RPMI8226 (cell line): ENCODE measurements at places on chromosomes 7 and 10.

DNA sequence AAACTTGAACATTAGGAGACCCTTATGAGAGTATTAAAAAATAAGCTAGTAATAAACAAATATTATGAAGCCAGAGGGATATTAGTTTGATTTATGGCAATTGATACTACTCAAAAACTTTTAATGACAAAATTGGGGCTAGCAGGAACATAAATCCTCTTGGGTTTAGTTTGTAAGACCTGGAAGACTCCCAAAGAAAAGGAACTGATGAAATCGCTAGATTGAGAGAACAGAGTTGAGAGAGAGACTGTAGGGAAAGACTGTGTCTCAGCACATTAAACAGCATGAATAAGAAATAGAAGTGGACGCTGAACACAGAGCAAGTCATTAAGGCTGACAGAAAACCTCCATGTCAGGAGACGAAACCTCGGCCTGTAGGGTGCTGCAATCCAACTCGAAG, 56.4 kb downstream of the ICA1 start:
- DNase-seq: no peak

GRCh38 chr7:115058726-115059125, 136.8 kb downstream of the MDFIC start:
- DNase-seq: no peak

- DNase-seq: peak; percentile 51
Measured at GRCh38 chr10:18822156-18822555, 162.9 kb downstream of the ARL5B start.

- DNase-seq: no peak
Measured at GRCh38 chr10:79375321-79376077, 28.2 kb downstream of the PPIF start.

GRCh38 chr7:131381069-131381838, 53.6 kb downstream of the MKLN1 start:
- no peak for DNase-seq

DNA sequence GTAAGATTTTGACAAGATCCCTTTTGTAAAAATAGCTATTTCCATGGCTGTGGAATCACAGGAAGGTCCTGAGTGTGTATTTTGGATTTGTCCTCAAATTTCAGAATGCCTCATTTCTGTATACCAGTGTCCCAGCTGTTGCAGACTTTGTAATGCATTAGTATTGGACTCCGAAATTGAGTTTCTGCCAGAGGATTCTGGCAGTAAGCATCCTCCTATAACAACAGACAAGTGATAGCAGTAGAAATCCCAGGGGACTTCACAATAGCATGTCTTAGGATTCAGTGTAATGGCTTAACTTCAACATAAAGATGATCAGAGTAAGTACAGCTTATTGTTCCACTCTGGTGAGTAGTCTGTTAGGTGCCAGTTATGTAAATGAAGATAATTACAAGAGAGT, 104.6 kb downstream of the FOXP2 start:
- no peak for DNase-seq

GRCh38 chr7:92835261-92835850, 1.0 kb downstream of the CDK6 start:
- DNase-seq: peak; percentile 84

- DNase-seq: no peak
Measured at GRCh38 chr10:96921655-96922054, 89.6 kb downstream of the LCOR start.

- DNase-seq: no peak
Measured at GRCh38 chr10:20034732-20035131, 218.5 kb downstream of the PLXDC2 start.

GRCh38 chr10:78371136-78371535, 337.5 kb downstream of the RPS24 start:
- no peak for DNase-seq

DNA sequence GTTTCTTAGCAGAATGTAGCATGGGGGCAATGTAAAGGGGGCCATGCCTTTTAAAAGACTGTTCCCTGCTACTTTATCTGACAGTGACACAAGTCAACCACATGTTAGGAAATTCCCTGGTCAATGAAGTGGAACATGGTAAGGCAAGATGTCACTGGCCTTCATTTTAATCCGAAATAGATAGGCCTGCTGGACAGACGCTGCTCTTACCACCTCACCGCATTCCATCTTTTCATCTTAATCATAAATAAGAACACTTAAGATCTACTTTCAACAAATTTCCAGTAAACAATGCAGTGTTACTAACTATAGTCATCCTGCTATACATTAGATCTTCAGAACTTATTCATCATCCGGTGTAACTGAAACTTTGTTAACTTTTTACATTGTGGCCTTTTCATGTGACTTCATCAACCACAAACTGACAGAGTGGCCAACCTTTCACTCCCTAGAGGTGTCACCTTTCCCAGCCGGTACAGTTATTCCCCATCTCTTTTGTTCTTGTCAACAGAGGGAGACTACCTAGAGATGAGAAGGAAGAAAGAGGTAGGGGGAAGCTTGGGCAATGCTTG, 15.6 kb downstream of the ASB4 start:
- no peak for DNase-seq

DNA sequence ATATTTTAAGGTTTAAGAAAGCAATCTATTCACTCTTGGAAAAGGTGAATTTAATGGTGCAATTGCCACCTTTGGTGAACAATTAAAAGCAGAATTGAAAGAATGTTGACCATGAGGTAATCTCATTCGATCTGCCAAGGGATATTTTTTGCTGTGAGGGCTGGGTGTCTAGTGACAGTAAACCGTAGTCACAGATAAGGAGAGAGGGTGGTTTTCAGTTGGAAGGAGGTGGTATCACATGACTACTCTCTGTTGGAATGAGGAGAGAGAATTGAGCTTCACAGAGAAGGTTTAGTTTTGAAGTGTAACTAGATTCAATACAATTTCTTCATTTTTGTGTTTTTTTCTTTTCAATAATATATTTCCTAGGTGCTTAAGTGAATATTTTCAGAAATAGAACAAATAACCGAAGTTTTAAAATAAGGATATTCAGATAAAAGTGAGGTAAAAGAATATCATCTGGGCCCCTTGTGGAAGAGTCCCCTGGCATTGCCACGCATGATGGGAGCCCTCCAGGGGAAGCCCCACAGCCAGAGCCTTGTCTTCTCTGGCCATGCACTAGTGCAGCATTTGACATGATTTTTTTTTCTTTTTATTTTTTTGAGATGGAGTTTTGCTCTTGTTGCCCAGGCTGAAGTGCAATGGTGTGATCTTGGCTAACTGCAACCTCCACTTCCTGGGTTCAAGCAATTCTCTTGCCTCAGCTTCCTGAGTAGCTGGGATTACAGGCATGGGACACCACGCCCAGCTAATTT, 73.4 kb downstream of the GPR141 start:
- DNase-seq: no peak

DNA sequence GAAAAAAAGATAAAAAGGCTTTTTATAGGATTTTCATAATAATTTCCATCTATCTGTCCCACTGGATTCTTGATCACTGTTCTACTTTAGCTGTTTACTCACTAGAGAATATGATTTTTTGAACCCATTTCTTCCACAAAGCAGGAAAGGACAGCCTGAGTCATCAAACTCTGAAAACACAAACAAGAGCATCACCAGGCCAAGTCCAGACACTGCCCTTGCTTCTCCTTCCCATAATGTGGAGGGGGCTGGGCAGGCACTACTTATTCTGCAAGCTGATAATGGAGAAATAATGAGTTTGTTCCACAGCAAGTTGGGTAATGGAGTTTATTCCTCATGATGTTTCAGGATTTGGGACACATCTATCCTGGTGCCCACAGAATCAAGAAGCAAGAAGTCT, 13.0 kb upstream of the KCNIP2 start:
- no peak for DNase-seq

GRCh38 chr7:120725376-120726039, 132.4 kb downstream of the TSPAN12 start:
- peak; percentile 54 for DNase-seq

DNA sequence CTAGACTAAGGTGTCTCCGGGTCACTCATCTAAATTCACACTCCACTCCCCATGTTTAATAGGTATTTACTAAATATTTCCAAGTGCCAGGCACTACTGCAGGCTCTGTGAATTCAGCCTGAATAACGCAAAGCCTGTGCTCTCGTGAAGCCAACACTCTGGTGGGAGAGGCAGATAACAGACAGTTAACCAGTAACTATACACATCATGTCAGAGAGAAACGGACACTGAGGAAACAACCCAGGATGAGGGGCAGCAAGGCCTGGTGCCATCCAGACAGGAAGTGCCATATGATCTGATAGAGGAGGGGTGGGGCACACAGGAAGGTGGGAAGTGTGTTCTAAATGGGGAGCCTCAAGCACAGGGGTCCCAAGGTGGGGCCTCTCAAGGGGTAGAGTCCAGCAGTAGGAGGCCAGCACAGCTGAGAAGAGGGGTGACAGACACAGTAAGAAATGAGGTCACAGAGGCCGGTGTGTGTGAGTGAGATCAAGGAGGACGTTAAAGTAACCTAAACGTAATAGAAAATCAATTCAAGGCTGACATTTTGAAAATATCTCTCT, 85.3 kb downstream of the LARP4B start:
- no peak for DNase-seq

DNA sequence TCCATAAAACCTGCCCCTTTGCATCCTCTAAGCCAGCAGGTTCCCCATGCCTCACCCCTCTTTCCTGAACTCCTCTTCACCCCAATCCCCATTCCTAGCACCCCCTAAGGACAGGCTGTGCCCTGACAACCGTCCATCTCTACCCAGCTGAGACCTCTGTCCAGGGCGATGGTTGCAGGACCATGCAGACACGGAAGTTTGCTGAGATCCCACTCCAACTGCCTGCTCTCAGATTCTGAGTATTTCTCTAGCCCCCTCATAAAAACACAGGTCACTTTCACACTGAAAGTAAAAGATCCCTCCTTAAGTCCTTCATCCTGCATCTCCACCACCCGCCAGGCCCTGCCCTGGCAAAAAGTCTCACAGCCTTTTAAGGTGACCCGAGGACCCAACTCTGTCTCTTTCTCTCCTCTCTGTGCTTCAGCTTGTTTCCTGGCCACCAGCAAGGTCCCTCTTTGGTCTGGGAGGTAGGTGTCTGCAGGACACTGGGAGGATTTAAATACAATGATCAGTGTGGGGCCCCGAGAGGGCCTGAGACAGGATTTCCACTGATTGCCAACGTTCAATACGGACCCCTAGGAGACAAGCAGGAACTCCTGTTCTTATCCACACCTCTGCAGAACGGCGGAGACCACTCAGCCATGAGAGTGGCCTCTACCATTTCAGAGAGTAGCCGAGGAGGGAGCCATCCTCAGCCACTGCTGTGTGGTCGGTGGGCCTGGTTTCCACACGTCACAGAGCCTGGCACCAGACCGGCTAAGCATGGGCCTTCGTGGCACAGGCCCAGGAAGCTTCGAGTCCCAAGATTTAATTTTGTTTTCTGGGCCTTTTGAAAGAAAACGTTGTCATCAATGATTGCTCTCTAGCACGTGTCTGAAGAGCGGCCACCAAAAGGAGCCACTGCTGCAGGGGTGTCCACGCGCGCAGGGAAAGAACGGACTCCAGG, 27.9 kb downstream of the CALML3 start:
- DNase-seq: peak; percentile 46

DNA sequence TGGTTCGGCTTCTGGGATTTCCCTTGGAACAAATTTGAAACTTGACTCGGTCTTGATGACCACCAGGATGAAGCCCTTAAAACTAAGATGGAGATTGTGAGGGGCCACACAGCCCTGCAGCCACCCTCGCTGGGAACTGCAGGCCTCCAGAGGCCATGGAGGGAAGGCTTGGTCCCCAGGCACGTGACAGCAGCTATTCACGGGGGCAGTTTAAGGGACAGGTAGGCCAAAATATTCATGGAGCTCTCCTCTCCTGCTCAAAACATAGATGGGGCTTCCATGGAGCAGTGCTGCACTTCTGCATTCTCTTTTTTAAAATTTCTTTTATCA, 137.0 kb downstream of the ADCY1 start:
- DNase-seq: no peak

- no peak for DNase-seq
Measured at GRCh38 chr7:41538810-41539724, 163.8 kb downstream of the INHBA start.

DNA sequence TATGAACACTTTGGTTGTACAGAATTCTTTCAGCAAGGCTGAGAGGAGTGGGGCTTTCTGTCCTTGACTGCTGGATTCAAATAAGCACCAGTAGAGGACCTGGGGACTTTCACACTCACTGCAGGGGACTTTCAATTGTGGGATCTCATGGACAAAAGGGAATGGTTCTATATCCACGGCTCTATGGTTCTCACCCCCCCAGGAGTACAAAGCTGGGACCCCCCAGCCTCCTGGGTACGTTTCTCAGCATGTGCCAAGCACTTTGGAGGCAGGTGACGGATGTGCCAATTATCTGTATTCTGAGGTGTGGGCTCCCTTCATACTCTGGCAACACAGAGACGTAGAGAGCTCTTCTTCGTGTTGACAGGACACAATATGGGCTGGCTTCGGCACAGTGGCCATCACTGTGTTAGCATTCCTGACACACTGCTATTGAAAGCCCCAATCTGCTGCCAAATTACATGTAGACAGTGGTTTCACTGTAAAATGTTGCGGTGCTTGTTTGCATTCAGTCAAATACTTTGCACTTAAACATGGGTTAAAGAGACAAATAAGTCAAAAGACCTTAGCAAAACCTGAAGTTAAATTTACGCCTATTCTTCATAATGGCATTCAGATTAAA, 92.7 kb upstream of the SAMD8 start:
- DNase-seq: no peak

- no peak for DNase-seq
Measured at GRCh38 chr7:115019882-115020605, 98.2 kb downstream of the MDFIC start.

- no peak for DNase-seq
Measured at GRCh38 chr10:111481261-111481826, 404.5 kb downstream of the ADRA2A start.

- no peak for DNase-seq
Measured at GRCh38 chr10:95395947-95396449, 105.2 kb upstream of the PDLIM1 start.

- DNase-seq: no peak
Measured at GRCh38 chr7:110780712-110781111, 310.2 kb upstream of the LRRN3 start.

GRCh38 chr7:108415821-108416536, 40.3 kb downstream of the NRCAM start:
- peak; percentile 95 for DNase-seq

DNA sequence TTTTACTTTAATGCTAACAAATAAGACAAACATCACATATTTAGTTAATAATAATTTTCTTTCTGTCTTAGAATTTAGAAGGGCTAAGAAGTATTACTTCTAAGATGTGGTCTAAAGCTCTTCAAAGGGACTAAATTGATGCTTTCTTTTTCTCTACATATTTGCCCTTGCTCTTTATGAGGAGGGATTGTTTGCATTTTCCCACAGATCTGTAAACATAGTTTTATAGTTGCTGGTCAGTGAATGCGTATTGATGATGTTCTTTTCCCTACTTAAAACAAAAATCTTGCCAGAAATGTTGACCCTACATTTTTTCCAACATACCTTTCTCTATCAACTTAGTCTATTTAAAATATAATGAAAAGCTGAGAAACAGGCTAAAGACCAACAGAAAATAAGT, 372.4 kb upstream of the LRGUK start:
- DNase-seq: no peak

DNA sequence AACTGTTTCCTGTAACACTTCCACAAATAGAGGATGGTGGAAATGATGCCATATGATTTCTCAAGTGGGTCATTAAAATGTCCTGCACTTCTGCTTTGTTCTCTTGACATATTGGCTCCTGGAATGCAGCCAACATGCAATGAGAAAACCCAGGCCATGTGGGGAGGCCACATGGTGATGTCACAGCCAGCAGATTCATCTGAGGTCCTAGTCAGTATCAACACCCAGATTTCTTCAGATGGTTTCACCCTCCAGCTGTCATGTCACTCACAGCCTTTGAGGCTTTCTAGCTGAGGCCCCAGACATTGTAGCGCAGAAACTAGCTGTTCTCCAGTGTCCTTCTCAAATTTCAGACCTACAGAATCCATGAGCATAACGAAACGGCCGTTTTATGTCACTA, 102.3 kb upstream of the NUPR2 start:
- DNase-seq: peak; percentile 64
